ENCODE measurements at places on chromosomes 2 and 18.
A peak's percentile ranks its signal among the peaks of the same experiment; 100 is the strongest.

GRCh38 chr2:149765636-149766035 is 178.1 kb upstream of the MMADHC start:
- no peak for DNase-seq

DNA sequence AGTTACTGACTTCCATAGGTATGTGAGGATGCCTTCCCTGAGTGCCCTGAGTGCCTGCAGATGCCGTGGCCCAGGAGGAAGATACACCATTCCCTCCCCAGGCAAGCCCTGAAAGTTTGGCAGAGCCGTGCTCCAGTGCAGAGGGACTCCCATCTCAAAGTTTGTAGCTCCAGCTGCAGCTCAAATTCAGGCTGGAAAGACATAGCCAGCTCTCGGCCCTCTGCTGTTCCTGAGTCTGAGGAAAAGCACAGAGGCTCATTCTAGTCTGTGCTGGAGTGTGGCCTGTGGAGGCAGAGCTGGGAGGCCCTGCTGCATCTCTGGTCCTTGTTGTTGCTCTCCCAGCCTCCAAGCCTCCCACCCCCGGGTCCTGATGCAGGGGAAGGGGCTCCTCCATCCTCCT is 15.9 kb upstream of the TPO start:
- DNase-seq, result no peak

- no peak for DNase-seq
These were observed 283.2 kb downstream of the CYRIA start for GRCh38 chr2:16382451-16382850.

DNA sequence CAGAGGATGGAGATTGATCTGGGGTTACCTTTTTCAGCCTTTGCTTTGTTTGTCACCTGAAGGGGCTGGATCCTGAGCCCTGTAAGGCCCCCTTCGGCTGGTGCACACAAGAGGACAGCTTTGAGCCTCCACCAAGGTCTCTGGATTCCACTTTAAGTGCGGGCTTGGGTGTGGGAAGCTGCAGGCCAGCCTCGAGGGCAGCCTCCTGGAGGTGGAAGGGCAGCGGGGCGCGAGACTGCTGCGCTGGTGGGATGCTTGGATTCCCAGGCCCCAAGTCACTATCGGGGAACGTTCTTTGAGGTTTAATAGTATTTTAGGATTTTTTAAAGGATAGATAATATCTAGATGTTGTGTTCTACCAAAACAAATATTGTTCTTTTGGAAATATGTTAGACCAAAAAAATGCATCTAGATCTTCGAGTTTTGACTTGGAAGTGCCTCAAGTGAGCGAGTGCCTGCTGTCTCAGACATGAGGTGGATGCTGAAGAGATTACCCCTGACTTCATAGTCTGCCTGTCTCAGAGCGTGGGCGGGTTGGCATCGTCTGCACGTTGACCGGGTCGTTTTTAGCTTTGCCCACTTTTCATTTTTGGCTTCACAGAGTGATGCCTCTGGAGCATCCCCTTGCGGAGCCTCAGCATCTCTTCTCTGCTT is 113.8 kb downstream of the AGAP1 start:
- no peak for DNase-seq

GRCh38 chr2:237818066-237818473 is 19.5 kb downstream of the RBM44 start:
- no peak for DNase-seq

- no peak for DNase-seq
These were observed 145.0 kb upstream of the PELI1 start for GRCh38 chr2:64289251-64289650.

- no peak for DNase-seq
These were observed 234.9 kb downstream of the FHOD3 start for GRCh38 chr18:36532394-36532793.

DNA sequence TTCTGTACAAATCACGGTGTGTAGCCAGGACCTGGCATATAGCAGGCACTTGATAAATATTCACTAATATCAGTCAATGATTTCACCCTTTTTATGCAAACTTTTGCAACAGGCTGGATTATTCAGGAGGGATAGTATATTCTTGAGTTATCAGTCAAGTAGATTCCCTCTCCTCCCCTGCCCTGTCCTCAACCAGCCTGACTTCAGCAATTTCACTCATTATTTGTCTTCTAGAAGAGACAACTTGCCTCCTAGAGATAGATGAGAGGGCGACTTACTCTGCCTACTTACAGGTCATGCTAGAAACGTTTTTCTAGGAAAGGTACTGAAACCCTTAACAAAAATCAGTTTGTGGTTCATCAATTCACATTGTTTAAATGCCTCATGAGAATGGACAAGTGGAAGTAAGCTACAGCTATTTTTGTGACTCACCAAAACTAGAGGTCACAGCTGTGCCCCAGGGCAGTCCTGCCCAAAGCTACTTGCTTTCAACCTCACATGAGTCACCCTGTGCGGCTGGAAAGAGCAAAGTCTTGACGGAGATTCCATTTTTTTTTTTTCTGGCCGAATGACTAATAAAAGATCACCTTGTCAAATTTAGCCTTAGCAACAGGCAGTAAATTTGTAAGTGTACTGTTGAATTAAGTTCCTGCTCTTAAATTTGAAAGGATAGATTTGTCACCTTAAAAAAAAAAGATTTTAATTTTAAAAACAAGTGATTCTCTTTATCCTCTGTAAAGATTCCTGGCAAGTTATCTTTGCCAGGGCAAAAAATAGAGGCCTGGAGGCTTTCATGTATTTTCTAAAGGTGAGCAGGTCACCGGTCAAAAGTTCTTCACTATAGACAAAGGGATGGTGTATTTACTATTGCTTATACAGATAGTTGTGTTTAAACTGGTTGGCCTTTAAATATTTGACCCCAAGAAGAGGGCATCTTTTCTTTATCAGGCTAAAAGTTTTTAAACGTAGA is 109.0 kb upstream of the SLC35G4 start:
- no peak for DNase-seq

DNA sequence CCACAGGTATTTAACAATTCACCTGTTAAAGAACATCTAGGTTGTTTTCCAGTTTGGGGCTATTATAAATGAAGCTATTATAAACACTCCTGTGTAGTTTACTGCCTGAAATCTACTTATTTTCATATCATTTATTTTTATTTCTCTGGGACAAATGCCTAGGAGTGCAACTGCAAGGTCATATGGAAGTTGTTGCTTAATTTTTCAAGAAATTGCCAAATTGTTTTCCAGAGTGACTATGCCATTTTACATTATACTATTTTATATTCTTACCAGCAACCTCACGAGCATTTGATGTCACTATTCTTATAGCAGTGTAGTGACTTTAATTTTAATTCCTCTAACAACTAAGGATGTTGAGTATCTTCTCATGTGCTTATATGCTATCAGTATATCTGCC is 298.4 kb downstream of the EXOC6B start:
- DNase-seq, result no peak

- DNase-seq, result no peak
These were observed 354.8 kb upstream of the MEIS1 start for GRCh38 chr2:66080127-66080526.

DNA sequence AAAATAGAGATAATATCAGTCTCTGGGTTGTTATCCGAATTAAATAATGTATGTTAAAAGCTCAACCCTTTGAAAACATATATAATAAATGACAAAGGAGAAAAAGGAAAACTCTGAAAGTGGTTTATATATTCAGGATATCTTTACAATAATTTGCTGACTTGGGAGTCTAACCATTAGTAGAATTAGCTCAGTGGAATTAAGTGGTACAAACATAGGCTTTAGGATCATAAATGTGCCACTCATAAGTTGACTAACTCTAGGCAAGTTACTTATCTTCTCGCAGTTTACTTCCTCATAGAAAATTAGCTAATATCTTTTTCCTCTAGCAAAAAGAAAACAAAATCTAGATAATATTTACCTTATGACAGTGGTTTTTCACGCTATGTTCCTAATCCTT is 44.6 kb downstream of the HEATR5B start:
- DNase-seq, result no peak

DNA sequence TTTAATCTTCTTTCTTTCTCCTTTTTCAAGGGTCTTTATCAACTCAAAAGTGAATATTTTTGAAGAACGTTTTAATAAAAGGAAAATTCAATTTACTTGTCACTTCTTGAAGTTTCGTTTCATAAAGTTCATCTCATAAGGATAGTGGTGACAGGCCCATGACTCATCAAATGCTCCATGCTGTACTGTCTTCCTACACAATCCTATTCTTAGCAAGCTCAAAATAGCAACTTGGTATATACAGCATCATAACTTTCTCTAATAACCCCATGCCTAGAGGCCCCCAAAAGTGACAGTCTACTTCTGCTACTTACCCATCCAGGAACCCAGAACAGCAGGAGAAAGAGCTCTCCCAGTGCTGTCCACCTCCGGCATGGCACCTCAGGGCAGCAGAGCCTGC is 7.7 kb downstream of the FBXO15 start:
- no peak for DNase-seq

GRCh38 chr2:79716266-79716665 is 203.4 kb downstream of the CTNNA2 start:
- DNase-seq, result no peak

- no peak for DNase-seq
These were observed 55.2 kb upstream of the CAB39 start for GRCh38 chr2:230657462-230657861.

GRCh38 chr18:69580107-69580506 is 179.4 kb downstream of the DOK6 start:
- DNase-seq, result no peak

DNA sequence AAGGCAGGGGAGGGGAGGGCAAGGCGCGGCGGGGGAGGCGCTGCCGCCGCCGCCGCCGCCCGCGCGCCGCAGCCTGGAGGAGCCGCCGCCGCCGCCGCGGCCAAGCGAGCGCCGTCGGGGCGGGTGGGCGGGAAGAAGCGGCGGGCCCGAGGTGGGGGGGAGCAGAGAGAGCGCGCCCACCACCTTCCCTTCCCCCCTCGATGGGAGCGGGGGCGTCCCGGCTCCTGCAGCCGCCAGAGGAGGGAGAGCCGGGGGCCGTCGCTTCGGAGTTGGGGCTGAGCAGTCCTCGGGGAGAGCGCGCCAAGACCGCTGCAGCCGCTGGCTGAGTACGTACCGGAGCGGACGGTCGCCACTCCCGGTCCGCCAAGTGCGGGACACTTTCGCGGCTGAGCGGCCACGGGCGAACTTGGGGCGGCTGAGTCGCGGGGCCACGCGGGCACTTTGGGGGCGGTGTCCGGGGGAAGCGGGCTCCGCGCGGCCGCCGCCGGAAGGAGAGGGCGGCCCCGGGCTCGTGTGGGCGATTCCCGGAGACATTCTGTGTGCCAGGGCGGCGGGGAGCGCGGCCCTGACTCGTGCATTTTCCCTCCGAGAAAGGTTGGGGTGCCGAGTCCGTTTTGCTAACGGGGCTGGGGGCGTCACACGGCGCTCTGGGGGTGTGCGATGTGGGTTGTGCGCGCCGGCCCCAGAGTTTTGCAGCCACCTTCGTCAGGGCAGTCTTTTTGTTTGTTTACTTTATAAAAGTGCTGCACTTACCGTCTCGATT is at the start of gene NAB1:
TSS of gene NAB1 (plus strand) at position 49 of the 763 bp plus-strand sequence. CDS start 10,094 bp downstream, outside the sequence.
- peak; percentile 79 for DNase-seq

- peak; percentile 72 for DNase-seq
These were observed 11.0 kb upstream of the ZNF24 start for GRCh38 chr18:35355140-35355618.

DNA sequence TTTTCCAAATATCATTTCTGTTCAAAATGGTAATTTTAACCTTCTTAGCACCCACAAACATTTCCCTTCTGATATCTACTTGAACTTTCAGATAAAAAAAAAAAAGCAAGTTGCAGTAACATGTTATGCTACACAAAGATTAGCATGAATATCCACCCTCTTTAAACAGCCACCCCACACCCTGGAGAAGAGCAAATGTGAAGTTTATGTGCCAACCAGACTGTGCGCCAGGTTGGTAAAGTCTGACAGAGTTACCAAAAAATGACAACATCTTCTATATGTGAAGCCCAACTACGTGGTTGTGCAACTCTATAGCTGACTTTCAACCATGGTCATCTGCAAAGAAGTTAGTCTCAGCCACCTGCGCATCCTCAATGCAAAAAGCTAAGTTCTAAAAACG is 62.6 kb downstream of the BCL11A start:
- no peak for DNase-seq
